ENCODE measurements at places on chromosomes 16 and 17. TPM values are rescaled to one million over a fixed set of nuclear protein-coding genes. Genes with fewer than 3 reads are reported as not detected.

The SCGB1C2 gene
- total RNA-seq: not detected

The KRTAP9-8 gene
- total RNA-seq: not detected

The RPH3AL gene
- total RNA-seq: 4.7 TPM

The CCL7 gene
- total RNA-seq: 2.2 TPM

The TBC1D3C gene
- not detected for total RNA-seq

The SP6 gene
- under 0.01 TPM for total RNA-seq

The UBE2G1 gene
- 35.8 TPM for total RNA-seq

The ALOX15B gene
- 0.20 TPM for total RNA-seq

The ASPA gene
- total RNA-seq: 1.1 TPM

The TBC1D3L gene
- 1.4 TPM for total RNA-seq

The ASIC2 gene
- total RNA-seq: not detected

The ADAM11 gene
- total RNA-seq: 0.59 TPM

The CACNG1 gene
- total RNA-seq: not detected

The DNASE1L2 gene
- 1.2 TPM for total RNA-seq

The PLLP gene
- total RNA-seq: under 0.01 TPM

The ERI2 gene
- total RNA-seq: 25.2 TPM

The TMEM204 gene
- total RNA-seq: 15.8 TPM

The IL17C gene
- total RNA-seq: not detected

The TSPOAP1 gene
- not detected for total RNA-seq

The KIF2B gene
- not detected for total RNA-seq

The TBC1D28 gene
- total RNA-seq: not detected

The PMP22 gene
- total RNA-seq: 60.4 TPM

The RBFOX1 gene
- not detected for total RNA-seq

The SLC12A3 gene
- total RNA-seq: not detected

The PPL gene
- total RNA-seq: 90.0 TPM

The NPIPA3 gene
- total RNA-seq: not detected

The SLC22A31 gene
- not detected for total RNA-seq

The CRYM gene
- 0.59 TPM for total RNA-seq

The SMURF2 gene
- 58.8 TPM for total RNA-seq

The ENPP7 gene
- not detected for total RNA-seq

The RUNDC1 gene
- total RNA-seq: 4.8 TPM

The NPIPA2 gene
- 0.73 TPM for total RNA-seq

The SNAI3 gene
- not detected for total RNA-seq

The PHOSPHO1 gene
- under 0.01 TPM for total RNA-seq

The NHLRC4 gene
- total RNA-seq: 0.59 TPM

The C16orf92 gene
- not detected for total RNA-seq

The KRT222 gene
- total RNA-seq: 0.20 TPM

The P2RX1 gene
- total RNA-seq: not detected

The PRSS27 gene
- 0.37 TPM for total RNA-seq

The NUPR1 gene
- total RNA-seq: 7.2 TPM

The KIF18B gene
- 13.5 TPM for total RNA-seq
